Transverse colon (tissue), 4 donors: ENCODE measurements at places on chromosomes 16 and 17. TPM values are rescaled to one million over a fixed set of nuclear protein-coding genes. Genes with fewer than 3 reads are reported as not detected.

Gene CD300A
- not detected for total RNA-seq

Gene ZNF469
- 0.14 TPM for total RNA-seq

Gene ZNF750
- total RNA-seq: not detected

- no peak for DNase-seq
Measured at GRCh38 chr17:82794781-82795482, 43.1 kb downstream of the TBCD start.

GRCh38 chr17:39001703-39002637 lies 34.8 kb upstream of the FBXO47 start:
- peak; percentile 52 for DNase-seq

Gene WSCD1
- 23.7 TPM for total RNA-seq

Gene CMTM1
- total RNA-seq: 2.0 TPM

- peak; percentile 56 for DNase-seq
Measured at GRCh38 chr16:28317040-28317880, 24.9 kb downstream of the SBK1 start.

Gene CSH2
- not detected for total RNA-seq

Gene LGALS9C
- 40.8 TPM for total RNA-seq

DNA sequence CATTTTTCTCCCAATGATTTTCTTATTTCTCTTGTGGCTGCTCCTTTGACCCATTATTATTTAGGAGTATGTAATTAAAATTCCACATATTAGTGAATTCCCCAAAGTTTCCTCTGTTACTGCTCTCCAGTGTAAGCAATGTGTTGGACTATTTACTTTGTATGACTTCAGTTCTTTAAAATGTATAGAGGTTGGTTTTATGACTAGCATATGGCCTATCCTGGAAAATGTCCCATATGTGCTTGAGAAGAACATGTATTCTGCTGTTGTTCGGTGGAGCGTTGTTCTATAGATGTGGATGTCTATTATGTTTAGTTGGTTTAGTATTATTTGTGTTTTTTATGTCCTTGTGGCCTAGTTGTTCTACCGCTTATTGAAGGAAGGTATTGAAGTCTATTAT lies 6.0 kb upstream of the NT5M start:
- no peak for DNase-seq

DNA sequence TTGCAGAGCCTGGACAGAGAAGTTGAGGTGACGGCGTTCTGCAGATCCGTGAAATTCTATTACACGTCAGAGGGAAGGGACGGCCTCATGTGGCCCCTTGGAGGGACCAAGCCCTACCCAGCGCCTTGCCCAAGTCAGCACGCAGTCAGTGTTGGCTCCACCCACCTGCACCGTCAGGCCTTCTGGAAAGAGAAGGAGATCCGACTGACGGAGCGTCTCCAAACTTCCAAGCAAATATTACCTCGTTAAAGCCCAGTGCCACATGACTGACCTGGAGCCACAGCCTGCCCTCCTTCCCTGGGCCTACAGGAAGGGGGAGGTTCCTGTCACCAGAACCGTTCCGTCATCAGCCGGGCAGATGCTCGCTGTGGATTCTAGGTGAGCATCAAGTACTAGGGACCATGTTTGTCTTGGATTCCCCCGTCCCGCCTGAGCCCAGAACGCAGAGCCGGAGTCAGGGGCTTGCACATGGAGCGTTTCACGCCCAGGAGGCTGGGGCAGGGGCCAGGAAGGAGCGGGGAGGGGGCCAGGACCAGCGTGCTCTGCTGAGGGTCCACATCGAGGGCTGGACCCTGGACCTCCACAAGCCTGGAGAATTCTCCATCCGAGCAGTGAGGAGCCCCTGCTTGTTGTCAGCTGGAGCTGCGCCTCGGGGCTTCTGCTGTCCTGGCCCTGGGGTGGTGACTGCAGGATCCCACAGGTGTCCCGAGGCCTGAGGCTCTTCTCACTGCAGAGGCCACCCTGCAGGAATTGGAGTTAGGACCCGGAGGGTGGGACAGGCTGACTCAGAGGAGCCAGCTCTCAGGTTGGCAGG lies 22.6 kb upstream of the METRNL start:
- DNase-seq: no peak

- no peak for DNase-seq
Measured at GRCh38 chr16:4933871-4934395, 3.0 kb downstream of the PPL start.

Gene PRR35
- total RNA-seq: not detected

Gene TBX2
- 11.2 TPM for total RNA-seq

GRCh38 chr16:54447576-54448440 lies 161.2 kb upstream of the IRX3 start:
- no peak for DNase-seq

DNA sequence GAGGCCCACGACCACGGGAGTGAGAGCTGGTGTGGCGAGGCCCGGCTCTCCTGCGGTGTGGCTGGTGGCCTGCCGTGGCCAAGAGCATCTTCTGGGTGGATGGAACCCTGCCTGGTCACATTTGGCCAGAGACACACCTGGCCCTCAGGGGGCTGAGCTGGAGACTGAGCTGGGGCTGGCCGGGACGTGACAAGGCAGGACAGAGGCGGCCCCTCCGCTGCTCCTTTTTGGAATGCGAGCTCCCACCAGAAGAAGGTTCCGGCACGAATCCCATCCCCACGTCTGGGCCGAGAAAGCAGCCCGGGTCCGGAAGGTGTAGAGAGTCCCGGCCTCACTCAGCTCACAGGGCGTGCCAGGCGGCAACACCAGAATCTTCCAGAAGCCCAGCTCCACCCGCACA lies 26.0 kb upstream of the CHMP6 start:
- no peak for DNase-seq
